ENCODE measurements at places on chromosomes 7 and 10.

- no peak for DNase-seq
Measured at GRCh38 chr10:36383349-36383748, 741.3 kb upstream of the FZD8 start.

DNA sequence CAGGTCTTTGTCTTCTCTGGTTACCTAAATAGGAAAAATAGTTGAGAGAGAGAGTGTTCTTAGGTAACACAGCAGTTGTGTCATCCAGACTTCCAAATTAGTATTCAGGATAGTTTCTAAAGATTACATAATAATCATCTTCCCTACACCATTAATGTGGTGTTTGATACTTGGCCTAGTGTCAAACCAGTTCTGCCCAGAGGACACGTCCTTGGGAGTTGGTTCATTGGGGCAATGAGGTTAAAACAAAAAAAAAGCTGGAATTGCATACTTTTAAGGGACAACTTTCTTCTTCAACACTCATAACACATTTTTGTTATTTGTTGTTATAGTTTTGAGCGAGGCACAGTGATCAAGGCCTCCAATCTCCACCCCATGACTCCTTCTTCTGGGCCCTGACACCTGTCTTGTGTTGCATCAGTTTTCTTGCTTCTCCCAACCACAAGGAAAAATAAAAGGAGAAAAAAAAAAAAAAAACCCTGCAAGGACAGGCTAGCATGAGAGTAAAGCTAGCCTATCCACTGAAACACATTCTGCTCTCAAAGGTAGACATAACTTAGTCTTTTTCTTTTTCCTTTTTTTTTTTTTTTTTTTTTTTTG is 28.8 kb downstream of the STN1 start:
- DNase-seq, result no peak

DNA sequence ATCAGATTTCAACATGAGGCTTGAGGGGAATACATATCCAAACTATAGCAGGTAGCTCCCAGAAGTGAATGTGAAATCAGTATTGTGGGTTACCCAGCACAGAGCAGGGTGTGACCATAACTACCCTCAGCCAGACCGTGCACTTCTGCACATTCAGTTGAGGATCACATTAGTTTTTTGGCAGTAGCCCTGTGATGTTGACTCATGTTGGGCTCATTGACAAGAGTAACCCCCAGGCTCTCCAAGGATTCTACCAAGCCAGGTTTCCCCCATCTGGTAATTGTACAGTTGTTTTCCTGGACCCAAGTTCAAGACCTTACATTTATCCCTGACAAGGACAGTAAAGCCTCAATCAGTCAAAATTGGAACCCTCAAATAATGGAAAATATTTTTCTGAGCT is 11.7 kb upstream of the CPA4 start:
- peak; percentile 6 for DNase-seq

GRCh38 chr10:114046087-114046458 is 2.4 kb downstream of the ADRB1 start:
- DNase-seq, result no peak

GRCh38 chr10:49617121-49618020 is 3.5 kb downstream of the CHAT start:
- DNase-seq, result peak; percentile 10

DNA sequence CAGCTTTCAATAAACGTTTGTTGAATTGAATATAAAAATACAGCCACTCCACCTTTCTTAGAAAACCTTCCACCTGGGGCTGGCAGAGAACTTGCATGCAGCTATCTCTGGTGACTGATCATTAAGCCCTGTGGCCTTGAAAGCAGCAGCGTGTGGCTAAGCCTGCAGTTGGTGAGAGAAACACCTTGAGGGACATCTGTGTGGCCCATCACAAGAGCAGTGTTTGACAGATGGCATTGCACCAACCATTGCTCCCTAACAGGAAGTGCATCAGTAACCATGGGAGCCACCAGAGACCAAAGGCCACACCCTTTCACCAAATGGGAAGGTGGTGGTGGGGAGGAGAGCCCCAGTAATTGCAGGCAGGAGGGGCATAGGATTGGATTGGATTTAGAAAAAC is 22.4 kb downstream of the RHOBTB1 start:
- no peak for DNase-seq

- DNase-seq, result no peak
Measured at GRCh38 chr10:660970-661596, 28.4 kb downstream of the DIP2C start.

- DNase-seq, result peak; percentile 30
Measured at GRCh38 chr10:112793202-112793921, 156.7 kb upstream of the TCF7L2 start.

DNA sequence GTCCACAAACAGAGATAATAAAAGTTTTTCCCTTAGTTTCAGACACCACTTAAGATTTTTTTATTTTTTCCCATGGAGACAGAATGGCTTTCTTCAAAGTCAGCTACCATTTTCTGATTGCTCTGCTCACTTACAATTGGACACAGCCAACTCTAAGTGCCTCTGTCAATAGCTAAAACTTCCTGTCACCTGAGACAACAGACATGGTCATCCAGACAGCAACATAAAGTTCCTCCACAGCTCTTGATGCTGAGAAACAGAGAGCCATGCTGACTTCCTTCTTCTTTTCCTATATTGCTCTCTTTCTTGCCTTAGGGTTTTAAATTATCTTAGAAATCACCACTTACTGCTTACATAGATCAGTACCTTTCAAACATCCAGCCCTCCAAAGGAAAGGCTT is 12.0 kb downstream of the ZNF800 start:
- no peak for DNase-seq

DNA sequence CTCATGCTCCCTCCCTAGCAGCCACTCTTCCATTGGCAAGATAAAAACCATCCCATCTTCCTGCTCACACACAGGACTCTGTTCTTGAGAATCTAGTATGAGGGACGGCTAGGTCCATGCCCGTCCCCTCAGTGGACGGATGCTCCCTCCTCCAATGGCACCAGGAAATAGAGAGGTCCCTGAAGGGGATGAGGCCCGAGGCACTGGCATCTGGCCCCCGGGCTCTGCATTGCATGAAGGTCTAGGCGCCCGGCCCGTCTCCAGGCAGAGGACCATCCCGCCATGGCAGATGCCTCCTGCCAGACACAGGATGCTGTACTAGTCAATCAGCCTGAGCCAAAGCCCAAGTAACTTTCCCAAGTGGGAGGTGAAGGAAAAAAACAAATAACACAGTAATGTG is 15.0 kb downstream of the PRKAG2 start:
- no peak for DNase-seq

DNA sequence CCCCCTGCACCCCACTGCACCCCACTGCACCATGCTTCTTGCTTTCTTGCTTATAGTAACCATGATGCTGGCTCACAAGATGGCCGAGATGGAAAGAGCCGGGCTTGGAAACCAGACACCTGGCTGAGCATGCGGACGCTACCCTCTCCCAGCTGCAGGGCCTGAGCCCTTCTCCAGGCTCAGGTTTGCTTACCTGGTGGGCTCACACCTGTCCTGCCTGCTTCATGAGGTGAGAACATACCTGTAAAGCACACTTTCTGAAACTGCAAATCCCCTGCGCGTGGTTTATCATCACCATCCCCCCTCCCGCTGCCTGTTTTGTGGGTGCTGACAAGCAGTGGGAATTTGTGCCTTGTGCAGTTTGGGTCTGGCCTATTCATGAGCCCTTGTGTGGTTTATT is 302.7 kb downstream of the GLRX3 start:
- no peak for DNase-seq

DNA sequence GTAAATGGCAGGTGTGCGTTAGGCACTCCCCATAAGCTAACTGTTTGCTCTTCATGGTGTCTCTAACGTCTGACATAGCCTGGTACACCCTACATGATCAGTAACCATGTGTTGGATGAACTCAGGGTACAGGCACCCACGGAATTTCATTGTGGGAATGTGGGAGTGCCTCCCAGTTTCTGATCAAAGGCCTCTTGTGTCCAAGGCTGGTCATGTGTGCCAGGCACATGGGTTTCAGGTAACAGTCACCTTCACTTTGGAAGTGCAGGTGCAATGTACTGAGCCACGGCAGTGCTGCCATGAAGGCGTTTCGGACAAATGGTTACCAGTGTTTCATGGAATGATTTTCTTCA is 298.3 kb downstream of the DNAJB6 start:
- DNase-seq, result no peak

GRCh38 chr7:25069900-25070443 is 55.1 kb downstream of the CYCS start:
- peak; percentile 91 for DNase-seq

DNA sequence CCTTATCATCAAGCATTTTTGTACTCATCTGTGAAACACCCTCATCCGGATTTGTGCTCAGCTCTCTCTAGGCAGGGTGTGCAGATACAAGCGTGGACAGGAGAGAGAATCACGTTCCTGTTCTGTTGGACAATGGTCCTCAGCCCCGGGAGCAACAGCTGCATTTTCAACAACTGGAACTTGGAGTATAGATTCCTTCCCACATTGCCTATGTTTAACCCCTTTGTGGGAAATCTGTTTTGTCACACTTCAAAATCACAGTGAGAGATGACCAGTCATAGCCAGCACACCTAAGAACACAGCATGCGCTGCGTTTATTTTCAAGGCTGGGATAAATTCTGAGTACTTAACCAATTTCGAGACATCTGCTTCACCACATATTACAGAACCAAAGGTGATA is 32.5 kb downstream of the MAP3K8 start:
- DNase-seq, result no peak

DNA sequence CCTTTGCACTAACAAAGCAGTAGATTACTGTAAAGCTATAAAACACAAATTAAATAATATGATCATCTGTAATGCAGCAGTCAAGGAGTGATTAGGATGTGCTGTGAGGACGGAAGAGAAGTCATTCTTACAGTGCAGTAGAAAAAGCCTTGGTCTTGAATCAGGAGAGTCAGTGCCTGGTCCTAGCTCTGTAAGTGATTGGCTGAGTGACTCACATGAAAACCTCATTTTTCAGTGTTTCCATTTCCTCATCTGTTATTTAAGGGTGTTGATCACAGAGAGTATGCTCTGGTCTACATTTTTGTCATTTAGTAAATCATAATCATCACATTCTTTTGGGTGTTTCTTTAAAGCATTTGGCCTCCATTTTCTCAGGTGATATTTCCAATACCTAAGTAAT is 717.8 kb downstream of the LRMDA start:
- DNase-seq, result no peak

DNA sequence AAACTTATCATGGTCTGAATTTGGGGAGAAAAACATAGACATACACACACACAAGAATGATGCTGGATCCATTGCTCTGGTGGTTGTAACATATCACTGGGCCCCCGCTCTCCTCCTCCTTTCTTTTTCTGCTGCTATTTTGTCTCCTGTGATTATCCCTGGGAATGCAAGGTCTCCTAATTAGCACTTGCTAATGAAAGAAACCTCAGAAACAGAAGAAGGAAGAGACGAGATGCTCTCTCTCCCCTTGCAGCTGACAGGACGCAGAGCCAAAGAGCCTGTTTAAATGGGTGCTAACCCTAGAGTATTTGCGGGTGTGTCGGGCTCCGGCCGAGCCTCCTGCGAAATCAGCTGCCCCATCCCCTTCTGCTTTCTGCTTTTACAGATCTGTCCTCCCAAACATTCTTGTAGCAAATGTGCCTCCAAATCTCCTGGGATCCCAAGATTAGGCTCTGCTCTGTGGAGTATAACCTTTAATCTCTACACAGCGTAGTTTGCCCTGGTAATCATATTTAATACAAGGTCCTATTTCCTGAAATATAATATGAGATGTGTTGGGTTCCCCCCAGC is 81.5 kb downstream of the FRMPD2 start:
- no peak for DNase-seq
